ENCODE measurements at places on chromosomes 2 and 18.
A peak's percentile ranks its signal among the peaks of the same experiment; 100 is the strongest.

DNA sequence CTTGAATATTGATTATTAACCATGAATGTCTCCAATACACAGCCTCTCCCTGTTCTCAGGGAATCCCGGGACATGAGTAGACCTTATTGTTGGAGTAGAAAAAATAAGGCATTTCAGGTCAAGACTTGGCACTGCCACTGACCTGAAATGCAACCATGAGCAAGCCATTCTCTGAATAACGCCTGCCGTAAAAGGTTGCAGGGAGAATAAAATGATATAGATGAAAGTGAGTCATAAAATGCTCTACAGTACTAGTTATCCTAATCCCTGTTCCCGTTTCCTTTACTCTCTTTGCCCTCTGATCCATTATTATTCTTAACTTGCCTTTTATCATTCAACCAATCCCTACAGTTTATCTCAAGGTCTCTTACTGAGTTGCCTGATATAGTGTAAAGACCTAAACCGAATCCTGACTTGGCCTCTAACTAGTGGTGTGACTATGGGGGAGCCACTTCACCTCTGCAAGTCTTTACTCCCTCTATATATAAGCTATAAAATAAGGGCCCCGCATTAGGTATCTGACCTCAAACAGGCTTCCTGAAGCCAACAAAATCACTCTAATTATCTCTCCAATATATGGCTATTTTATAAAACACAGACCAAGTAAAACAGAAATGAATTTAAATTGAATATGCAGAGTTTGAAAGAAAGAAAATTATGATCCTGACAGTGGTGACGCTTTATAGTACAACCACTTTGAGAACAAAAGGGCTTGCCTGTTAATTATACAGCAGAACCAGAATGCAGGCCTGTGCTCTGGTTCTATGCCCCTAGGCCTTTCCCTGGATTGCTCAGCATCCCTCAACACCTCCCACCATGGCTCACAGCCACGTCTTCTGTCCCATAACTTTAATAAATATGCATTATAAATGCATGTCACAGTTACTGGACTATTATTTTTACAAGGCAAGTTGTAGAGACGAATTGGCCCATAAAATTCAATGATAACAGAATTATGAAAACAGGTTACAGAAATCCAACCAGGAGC, 183.1 kb downstream of the STK39 start:
- no peak for DNase-seq

DNA sequence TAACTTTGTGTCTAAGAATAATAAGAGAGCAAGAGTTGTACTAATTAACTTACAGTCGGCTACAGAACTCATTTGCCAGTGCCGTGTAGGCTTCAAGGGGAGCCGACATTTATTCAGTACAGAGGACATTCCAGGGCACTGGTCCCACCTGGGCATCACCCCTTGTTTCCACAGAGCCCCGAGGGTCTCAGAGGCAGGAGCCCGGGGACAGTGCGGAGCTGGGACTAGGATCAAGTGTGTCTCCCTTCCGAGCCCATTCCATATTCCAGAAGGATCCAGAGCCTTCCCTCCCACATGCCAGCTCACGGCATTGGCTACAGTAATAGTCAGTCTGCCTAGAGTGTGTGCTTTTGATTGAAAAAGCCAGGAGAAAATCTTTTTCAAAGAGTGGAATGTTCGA, 71.5 kb upstream of the CTDP1 start:
- no peak for DNase-seq

DNA sequence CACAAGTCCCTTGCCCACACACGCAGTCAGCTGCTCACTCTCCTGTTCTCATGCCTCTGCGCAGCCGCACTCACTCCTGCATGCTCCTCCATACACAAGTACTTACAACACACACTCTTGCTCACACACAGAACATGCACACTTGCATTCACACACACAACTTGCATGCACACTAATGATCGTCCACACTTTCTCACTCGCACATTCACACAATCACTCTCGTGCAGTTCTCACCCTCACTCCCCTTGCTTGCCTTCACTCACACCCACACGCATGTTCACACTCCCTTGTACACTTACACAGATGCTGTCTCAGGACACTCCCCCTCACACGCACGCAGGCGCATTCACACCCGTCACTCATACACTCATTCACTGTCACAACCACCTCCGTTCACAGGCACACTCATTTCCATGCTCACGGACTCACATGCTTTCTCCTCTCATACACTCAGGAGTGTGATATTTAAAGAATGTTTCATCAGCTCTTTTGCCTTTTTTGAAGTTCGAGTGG, 36.1 kb upstream of the LYPD6B start:
- DNase-seq, result no peak

GRCh38 chr2:9226458-9227380, 20.1 kb downstream of the ASAP2 start:
- no peak for DNase-seq

DNA sequence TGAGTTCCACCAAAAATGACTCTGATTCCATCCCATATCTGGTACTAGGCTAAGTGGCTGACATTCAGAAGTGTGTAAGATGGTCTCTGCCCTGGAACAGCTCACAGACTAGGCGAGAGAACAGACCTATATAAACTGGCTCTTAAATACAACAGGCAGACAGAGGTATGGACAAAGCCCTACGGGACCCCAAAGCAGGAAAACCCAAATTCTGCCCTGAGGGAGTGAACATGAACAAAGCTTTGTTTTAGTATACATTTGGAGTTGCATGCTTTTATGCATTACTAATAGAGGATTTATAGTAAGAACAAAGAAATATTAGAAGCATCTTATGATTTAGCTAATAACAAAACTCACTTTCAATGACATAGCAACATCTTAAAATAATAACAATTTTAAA, 25.1 kb downstream of the GDF7 start:
- no peak for DNase-seq

- peak; percentile 17 for DNase-seq
Observed at GRCh38 chr2:59584958-59585357, 968.5 kb downstream of the BCL11A start.

DNA sequence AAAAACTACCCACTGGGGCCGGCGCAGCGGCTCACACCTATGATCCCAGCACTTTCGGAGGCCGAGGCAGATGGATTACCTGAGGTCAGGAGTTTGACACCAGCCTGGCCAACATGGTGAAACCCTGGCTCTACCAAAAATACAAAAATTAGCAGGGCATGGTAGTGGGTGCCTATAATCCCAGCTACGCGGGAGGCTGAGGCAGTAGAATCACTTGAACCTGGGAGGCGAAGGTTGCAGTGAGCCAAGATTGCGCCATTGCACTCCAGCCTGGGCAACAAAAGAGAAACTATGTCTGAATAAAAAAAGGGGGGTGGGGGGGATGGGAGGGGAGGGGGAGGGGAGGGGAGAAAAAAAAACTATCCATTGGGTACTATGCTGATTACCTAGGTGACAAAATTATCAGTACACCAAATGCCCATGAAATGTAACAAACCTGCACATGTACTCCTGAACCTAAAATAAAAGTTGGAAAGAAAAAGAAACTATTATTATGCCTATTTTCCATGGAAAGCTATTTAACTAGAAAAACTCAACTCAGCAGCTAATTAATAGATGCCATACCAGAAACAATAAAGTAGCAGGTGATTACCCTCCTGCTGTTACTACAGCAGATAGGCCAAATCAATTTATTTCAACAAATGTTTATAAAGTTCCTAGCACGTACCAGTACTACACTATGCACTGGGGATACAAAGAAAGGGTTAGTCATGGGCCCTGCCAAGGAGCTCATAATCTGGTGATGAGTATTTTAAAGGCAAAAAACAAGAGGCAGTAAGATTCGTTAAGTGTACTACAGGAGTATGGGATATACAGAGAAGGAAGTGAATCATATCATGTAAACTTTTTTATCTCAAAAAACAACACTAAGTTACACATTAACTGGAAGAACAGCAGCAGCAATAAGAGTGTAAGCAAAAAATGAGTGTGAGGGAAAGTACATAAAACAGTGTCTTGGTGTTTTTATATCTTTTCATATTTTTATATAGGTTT, 112.8 kb upstream of the SLC39A10 start:
- no peak for DNase-seq

GRCh38 chr2:196968516-196968915, 42.0 kb upstream of the PGAP1 start:
- DNase-seq, result no peak

DNA sequence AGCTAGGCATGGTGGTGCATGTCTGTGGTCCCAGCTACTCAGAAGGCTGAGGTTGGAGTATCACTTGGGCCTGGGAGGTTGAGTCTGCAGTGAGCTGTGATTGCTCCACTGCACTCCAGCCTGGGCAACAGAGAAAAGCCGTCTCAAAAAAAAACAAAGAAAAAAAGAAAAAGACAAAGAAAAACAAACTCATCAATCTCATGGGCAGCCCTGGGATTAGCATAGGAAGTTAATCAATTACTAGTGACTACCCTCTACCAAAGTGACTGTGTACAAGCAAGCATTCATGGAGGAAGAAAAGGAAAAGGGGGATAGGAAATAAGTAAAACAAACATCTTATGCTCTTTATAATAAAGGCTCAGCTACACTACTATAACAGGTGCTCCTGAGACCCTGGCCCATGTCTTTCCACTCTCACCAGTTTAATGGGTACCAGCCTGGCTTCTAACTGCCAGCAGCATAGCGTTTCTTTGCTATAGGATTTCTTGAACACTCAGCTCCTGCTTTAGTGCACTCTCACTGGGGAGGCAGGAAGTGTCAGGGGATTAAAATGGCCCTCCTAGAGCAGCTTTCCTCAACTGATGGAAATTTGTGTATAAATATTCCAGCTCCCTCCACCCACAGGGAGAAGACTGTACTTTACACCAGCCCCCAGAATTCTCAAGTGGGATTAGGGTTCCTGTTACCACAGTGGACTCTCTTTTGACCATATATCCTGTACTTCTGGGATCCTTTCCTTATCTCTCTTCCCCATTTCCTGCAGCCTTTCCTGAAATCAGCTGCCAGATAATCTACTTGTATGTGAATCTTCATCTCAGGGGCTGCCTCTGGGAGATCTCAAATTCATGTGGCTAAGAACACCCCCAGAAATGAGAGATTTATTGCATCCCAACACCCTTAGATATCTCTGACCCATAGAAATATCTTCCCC, 91.3 kb upstream of the GLS start:
- DNase-seq, result no peak

DNA sequence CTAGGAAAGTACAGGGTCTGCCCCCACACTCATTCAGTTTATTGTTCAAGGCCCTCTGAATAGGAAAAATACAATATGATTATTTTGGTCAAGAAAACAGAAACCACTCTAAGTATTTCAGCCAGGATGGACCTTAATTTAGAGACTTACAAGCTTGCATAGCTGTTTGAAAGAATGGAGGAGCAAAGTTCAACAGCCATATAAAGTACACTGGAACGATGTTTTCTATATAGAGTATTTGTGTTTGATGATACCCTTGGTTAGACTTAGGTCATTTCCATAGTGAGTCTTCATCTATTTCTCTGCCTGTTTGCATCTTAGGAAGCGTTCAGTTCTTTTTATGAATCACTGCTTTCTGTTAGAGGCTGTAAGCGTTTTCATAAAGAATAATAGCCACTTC, 366.2 kb downstream of the NUP35 start:
- no peak for DNase-seq

DNA sequence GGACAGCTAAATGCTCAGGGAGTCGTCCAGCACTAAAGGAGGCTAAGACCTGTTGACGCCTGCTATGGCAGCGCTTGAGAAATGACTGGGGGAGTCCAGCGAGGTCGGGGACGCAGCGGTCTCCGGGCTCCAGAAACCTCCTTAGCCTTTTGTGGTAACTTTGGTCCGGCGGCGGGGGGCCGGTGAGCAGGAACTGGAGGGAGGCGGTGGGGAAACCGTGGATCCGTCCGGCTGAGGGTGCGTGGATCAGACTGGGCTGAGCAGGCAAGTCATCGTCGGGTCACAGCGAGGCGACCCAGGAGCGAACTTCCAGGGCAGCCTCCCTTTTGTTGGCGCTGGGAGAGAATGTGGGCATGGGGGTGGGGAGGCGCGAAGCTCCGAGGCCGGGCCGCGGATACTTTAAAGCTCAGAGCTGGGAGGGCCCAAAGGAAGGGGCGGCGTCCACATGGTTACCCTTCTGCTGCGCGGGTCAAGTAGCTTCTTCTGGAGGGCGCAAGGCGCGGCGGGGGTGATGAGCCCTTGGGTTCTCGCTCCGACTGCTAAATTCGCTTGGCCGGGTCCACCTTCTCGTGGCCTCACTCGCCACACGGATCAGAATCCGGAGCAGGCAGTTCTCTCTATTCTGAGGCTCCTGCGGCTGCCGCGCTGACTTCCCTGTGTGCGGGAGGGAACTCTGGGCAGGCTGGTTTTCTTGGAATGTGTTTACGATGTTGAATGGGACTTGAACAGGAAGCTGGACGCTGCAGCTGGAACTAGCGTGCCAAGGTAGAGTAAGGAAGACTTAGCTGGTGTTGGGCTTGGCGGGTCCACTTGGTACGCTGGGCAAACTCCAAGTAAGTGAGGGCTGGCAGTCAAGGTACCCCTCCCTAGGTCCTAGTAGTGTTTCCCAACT, 920 bp downstream of the GULP1 start:
- peak; percentile 87 for DNase-seq

- DNase-seq, result peak; percentile 24
Observed at GRCh38 chr2:157789933-157790511, 86.1 kb downstream of the ACVR1 start.

- DNase-seq, result no peak
Observed at GRCh38 chr2:207546822-207547221, 17.1 kb downstream of the CREB1 start.

GRCh38 chr2:22998359-22998758, 386.6 kb upstream of the KLHL29 start:
- DNase-seq, result no peak

- peak; percentile 92 for DNase-seq
Observed at GRCh38 chr18:80108739-80109675, at the start of gene ADNP2. Gene ADNP2 (plus strand): TSS chr18:80109262. CDS start chr18:80117543, 8,281 bp downstream.

DNA sequence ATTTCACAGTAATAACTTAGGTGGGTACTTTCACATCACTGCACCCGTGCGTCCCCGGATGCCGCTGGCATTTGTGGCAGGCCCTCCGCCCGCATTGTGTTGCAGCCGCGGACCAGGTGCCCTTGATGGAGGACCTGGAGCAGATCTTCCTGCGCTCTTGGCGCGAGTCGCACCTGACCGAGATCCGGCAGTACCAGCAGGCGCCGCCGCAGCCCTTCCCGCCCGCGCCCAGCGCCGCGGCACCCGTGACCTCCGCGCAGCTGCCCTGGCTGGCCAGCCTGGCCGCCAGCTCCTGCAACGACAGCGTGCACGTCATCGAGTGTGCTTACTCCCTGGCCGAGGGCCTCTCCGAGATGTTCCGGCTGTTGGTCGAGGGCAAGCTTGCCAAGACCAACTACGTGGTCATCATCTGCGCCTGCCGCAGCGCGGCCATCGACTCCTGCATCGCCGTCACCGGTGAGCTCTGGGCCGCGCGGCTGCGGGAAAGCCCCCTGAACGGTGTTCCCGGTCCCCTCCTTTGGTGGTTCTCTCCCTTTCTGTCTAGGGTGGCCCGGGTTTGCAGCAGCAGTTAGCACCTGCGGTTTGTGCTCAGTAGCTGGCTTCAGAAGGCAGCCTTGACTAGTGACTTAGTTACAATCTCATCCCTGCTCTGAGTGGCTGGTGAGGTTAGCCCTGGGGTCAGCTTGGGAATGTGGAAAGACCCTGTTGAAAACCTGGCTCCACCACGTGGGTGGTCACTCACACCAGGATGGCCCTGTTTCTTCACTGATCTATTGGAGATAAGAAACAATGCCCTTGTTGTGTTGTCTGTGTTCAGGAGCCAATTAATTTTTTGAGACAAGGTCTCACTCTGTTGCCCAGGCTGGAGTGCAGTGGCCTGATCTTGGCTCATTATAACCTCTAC, 59.1 kb downstream of the GREB1 start:
- no peak for DNase-seq

Data from NCI-H146 (cell line).